ENCODE measurements at places on chromosomes 16 and 17. TPM values are rescaled to one million over a fixed set of nuclear protein-coding genes. Genes with fewer than 3 reads are reported as not detected.

DNA sequence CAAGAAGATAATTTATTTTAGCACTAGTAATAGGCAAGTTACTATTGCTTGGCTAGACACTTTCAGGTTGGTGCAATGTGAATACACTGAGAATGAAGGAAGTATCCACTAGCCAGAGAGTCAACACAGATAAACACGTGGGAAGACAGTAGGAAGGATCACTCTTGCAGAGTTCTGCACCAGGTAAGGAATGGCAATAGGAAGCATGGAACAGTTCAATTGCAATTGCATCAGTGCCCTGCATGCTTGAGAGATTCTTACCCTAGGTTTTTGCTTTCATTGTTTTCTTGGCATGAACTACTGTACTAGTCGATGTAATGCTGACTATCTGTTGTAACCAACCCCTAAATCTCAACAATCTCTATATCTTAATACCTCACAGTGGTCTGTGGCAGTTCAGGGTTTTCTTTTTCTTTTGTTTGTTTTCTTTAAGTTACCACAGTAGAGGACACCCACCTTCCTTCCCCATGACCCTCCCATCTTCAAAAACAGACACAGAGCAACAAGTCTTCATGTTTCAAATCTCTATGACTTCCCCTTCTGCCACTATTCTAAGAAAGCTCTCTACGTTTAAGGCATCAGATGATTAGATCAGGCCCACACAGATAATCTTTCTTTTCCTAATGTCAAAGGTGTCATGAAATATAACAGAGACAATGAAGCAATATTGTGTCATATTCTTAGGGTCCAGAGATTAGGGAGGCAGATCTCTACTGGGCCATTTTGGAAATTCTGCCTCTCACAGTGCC is 18.1 kb upstream of the ABCA8 start:
- DNase-seq, result no peak

GRCh38 chr17:72143245-72143644 is 22.4 kb downstream of the SOX9 start:
- DNase-seq, result no peak

- no peak for DNase-seq
These were observed 116.7 kb downstream of the MSI2 start for GRCh38 chr17:57373048-57373447.

GRCh38 chr17:19250421-19251173 is 13.4 kb downstream of the EPN2 start:
- DNase-seq, result no peak

DNA sequence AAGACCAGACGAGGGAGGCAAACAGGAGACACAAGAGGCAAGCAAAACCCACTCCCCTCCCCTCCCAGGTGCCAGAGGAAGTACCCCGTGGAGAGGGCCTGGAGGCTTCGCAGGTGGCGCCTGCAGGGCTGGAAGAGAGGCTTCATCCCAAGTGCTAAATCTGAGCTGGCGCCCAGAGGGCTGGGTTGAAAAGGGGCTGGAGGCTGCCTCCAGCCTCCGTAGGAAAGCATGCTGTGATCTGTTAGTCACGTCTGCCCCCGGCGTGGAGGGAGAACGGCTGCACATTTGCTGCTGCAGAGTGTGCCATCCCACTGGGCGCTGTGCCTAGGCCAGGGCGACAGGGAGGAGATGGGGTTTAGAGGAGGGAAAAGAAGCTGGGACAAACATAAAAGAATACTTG is 16.9 kb downstream of the RPH3AL start:
- DNase-seq, result no peak

Gene KRTAP16-1
- not detected for polyA plus RNA-seq

DNA sequence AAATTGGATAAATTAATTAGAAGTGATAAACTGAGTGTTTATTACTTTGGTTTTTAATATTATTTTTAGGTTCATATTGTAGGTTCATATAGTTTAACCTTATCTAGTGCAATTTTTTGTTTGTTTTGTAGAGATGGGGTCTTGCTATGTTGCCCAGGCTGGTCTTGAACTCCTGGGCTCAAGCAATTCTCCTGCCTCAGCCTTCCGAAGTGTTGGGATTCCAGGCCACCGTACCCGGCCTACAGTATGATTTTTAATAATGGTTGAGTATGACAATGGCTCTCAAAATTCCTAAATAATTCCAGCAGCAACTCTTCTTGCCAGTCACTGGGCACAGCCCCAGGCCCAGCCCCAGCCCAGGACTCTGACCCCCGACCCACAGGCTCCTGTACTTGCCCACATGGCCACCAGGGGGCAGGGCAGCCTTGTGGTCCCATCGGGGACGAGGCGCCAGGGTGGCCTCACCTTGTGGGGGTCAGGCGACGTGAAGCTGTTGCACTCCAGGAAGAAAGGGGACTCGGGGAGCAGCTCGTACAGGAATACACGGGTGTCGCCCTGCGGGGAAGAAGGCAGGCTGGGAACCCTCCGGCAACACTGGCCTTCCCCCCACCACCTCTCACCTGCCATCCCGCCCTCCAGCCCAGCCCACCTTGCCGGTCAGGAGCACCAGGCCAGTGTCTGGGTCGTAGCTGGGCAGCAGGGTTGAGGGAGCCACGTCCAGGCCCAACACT is 7.9 kb upstream of the PAM16 start:
- DNase-seq, result peak; percentile 69

Gene FAM20A
- polyA plus RNA-seq, result 0.09 TPM

Gene C16orf89
- polyA plus RNA-seq, result not detected

DNA sequence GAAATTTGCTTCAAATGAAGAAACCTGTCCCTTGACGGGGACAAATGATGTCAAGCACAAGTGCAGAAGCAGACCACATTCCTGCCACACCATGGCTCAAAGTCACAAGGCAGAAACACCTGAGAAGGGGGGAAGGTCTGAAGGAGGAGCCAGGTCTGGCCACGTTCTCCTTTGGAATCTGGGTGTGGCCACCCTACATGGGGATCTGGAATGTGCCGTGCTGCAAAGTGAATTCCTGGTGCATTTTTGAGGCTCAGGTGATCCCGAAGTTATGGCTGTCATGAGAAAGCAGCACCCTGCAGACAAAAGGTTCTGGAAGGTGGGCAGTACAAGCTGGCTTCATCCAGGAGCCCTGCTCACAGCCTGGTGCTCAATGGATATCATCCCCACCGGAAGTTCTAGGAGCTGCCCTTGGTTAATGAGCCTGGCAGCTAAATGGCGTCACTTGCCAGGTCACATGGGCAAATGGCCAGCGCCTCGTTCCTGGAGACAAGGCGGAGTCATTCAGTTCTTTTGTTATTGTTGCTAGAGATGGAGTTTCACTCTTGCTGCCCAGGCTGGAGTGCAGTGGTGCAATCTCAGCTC is 20.1 kb upstream of the ADCY9 start:
- no peak for DNase-seq

Gene COX6A2
- not detected for polyA plus RNA-seq

DNA sequence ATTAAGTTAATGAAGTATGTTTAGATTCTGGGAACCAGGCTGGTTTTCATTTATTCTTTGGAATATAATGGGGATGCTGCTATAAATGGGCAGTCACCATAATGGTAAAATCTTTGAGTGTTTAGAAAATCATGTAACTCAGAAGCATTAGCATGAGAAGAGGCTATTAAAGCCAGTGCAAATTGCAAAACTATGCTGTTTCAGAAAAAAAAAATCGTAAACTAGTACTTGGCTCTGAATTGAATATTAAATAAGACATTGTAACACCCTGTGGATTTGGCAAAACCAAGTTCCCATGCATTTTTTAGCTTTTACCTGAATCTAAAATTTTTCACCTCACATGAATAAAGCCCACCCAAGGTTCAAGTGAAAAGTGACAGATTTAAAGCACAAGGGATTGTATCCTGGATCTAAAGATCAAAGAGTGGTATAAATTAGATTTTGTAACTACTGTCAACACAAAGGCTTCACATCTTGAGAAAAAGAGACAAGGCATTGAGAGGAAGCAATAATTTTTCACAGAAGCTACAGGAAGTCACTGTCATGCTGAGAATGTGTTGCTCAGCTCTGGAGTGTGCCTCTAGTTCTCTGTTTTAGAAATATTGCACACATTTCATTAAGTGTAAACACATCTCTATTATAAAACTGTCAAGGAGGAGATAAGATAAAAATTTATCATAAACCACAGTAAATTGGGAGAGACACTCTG is 142.2 kb downstream of the ABCA8 start:
- no peak for DNase-seq

GRCh38 chr17:31357839-31358394 is 33.6 kb upstream of the RAB11FIP4 start:
- DNase-seq, result peak; percentile 27

Gene NGFR
- polyA plus RNA-seq, result 0.13 TPM

GRCh38 chr16:83392743-83393142 is 415.0 kb upstream of the HSBP1 start:
- DNase-seq, result no peak

Gene ZKSCAN2
- polyA plus RNA-seq, result 2.0 TPM

Gene MEFV
- not detected for polyA plus RNA-seq

GRCh38 chr16:86622700-86623615 is 44.6 kb downstream of the FOXL1 start:
- no peak for DNase-seq

DNA sequence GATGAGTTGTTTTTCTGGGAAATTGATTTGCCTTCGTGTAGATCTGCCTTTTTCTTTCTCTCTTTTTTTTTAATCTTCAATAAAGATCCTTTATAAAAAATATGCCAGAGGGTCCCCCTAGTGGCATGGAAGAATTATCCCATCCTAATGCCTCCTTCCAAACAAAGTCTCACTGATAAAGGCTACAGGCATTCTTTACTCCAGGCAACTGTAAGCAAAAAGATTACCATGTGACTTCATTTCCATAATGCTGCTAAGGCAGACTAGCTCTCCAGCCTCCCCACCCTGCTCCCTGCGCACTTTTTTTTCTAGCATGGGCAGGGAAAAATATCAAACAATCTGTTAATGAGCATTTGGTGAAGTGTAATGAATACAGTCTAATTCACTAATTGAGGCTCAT is 220.2 kb upstream of the CDH8 start:
- DNase-seq, result no peak

DNA sequence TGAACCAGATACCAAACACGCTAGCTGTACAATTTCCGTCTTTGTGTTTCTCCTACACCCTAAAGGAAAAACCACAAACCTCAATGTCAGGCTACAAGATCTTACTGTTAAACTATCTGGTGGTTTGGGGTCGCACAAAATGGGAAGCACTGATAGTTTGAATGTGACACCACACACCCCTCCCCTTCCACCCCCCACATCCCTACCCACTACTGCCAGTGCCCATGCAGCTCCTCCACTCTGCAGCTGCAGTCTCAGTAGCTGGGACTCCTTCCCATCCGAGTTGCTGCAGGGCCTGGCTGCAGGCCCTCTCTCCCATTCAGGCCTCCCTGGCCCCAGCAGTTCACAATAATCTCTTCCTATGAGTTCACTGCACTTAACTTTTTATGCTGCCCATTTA is 18.4 kb downstream of the TRAP1 start:
- DNase-seq, result no peak

Gene CA7
- polyA plus RNA-seq, result not detected

- no peak for DNase-seq
These were observed 32.6 kb upstream of the ZFPM1 start for GRCh38 chr16:88420496-88420895.

DNA sequence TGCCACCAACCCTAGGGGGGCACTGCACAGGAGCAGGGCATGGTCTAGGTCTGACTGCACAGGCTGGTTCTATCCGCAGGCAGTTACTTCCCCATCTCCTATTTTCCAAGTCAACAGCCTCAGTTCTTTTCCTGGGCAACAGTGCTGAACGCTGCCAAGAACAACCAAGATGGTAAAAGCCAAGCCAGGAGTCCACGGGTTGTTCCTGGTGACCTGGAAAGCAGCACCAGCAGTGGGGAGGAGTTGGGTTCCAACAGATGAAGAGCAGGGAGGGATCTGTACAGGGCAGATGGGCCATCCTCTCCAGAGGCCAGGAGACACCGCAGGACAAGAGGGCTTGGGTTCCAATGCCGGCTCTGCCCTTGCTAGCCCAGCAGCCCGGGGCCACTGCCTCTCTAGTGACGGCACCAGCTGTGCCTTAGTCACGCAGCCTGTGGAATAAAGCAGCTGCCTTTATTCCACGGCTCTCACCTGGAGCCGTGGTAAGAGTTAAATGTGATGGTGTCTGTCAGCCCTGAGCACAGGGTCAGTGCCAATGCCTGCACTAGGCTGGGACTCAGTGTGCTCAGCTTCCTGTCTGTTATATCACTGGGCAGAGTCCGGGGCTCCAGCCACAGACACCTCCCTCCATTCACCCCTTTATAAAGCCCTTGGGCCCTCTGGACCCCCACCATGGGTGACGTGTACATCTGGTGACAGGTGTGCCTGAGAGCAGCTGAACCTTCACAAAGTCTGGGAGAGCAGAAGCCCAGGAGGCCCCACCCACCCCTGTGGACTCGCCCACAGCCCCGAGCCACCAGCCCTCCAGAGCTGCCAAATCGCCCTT is 44.9 kb downstream of the MARF1 start:
- DNase-seq, result no peak

DNA sequence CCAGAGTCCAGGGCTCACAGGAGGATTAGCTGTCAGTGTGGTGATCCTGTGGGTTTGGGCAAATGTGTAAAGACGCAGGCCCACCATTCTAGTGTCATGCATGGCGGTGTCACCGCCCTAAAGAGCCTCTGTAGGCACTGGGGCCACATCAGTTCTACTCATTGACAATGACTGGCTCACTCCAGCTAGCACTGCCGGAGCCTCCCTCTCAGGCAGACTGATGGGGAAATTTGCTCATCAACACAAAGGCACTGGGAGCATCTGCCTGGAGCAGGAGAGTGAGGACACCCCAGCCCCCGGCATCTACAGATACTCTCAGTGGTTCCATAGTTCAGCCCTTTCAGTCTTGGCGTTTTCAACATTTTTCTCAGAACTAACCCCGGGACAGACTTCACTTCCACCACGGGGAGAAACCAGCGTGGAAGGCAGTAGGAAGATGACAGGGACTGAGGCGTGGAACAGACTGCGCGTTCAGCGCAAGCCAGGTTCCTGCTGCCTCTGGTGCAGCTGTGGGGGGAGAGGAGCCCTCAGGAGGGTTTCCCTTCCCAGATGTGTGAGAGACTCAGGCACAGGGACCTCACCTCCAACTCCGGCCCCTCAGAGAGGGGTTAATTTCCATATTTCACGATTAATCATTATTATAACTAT is 256.6 kb downstream of the RBFOX3 start:
- no peak for DNase-seq

- DNase-seq, result no peak
These were observed 4.8 kb downstream of the IL4R start for GRCh38 chr16:27318392-27319256.

Gene GPRC5C
- 49.2 TPM for polyA plus RNA-seq

DNA sequence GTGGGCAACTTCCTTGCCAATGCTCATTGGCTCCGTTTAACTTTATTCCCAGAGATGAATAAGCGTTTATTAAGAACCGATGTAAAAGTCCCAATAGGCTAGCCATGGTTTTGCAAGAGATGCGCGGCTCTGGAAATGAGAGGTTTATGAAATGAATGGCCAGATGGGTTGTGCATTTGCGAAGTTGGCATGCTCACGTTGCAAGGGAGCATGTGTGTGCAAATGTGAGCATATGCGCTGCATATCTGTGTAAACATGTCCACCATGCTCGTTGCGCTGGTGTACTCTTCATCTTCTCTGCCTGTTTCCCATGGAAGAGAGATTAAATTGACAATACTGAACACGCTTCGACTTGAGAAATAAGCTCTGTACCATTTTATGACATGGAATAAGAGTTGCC is 848.6 kb upstream of the RBFOX1 start:
- no peak for DNase-seq

Gene ENO3
- 109 TPM for polyA plus RNA-seq

Gene OTOP2
- not detected for polyA plus RNA-seq

GRCh38 chr17:37233036-37233435 is 142.7 kb upstream of the C17orf78 start:
- no peak for DNase-seq

Gene KRT35
- not detected for polyA plus RNA-seq
